Caco-2 (cell line): ENCODE measurements at places on chromosomes 11 and 22.

GRCh38 chr11:102010776-102011494 is 36.3 kb upstream of the CFAP300 start:
- DNase-seq: peak; percentile 97

DNA sequence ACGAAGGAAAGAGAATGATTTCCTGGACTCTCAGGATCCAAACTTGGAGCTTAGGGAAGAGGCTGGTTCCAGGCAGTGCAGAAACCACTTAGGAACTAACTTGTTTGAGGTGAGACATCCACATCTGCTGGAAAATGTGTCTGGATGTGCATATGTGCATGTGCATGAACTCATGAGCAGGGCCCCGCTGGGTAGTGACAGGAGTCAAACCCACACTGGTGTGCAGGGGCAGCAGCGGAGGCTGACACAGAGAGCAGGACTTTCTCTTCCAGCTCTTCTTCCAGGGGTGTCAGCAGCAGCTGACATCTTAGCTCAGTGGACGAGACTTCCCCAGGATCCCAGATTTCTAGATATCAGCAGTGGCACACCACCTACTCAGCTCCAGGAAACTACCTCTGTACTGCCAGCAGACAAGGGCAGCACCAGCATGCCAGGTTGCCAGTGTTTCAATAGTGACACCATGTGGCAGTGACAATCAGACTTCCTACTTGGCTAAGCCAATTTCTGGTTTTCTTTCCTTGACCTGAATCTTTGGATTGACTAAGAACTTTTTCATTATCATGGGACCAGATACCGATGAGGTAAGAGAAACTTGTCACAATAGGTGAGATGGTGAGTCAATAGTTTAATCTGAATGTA is 227.5 kb upstream of the ZC3H12C start:
- no peak for DNase-seq

DNA sequence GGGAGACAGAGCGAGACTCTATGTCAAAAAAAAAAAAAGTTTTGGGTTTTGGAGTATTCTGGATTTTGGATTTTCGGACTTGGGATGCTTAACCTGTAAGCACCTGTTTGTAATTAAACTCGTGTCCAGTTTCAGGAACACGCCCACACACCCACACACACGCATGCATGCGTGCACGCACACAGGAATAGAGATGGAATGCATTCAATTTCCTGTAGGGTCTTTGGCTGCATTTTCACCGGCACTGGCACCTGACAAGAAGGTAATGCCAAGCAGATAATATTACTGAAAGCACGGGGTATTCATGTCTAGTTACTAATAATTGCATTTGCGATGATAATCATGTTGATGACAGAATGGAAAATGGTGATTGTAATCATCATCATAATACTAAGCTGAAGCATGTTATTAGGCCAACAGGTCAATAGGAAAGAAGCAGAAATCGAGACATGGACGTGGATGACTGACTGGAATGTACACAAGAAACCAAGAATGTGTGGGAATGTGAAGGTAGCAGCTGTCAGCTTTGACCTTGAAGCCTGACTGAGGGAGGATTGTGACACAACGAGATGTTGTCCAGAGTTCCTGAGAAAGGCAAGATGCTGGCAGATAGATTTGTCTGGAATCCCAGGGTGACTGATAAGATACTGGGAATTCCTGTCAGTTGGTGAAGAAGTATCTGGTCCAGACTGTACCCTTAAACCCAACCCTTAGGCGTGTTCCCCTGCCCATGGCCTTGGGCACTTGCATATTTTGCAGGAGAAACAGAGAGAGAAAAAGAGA is 108.6 kb downstream of the SYN3 start:
- DNase-seq: no peak

DNA sequence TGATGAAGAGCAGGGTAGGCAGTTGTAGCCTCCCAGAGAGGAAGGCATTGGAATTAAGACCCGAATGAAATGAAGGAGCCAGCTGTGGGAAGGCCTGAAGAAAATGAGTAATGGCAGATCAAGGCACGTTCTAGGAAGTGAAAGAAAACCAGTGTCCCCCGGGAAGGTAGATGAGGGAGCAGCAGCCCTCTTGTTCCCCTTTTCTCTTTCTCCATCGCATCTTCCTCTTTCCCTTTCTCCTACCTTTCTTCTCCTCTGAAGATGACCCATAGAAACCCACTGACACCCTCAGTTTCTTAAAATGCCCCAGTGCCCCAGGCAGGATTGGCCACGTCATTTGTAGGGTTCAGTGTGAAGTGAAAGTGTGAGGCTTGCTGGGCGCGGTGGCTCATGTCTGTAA is 172.6 kb upstream of the SEZ6L start:
- DNase-seq: no peak

DNA sequence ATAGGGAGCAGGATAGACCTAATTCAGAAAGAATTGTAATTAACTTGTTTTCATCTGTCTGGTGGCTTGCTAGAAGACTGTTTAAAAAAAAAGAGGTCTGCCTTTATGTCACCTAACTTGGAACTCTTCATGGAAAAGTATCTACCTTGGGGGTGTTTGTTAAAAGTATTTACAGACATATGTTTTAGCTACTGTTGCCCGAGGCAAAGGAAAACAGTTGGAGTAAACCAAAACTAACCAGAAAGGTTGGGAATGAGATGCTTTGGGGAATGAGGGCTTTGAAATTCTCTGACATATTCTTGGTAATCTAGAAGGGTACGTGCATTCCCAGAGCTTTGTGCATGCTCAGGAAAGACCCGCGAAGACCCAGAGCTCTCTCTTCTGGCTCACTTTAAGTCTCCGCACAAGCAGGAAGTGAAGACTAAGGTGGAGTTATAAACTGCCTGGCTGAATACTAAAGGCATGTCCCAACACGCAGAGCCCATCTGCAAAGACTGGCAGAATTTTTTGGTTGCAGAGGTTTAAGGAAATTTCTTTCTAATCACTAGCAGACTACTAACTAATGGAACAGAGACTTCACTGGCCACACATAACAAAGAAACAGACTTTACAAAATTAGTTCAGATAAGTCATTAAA is 33.2 kb downstream of the HIKESHI start:
- DNase-seq: no peak

DNA sequence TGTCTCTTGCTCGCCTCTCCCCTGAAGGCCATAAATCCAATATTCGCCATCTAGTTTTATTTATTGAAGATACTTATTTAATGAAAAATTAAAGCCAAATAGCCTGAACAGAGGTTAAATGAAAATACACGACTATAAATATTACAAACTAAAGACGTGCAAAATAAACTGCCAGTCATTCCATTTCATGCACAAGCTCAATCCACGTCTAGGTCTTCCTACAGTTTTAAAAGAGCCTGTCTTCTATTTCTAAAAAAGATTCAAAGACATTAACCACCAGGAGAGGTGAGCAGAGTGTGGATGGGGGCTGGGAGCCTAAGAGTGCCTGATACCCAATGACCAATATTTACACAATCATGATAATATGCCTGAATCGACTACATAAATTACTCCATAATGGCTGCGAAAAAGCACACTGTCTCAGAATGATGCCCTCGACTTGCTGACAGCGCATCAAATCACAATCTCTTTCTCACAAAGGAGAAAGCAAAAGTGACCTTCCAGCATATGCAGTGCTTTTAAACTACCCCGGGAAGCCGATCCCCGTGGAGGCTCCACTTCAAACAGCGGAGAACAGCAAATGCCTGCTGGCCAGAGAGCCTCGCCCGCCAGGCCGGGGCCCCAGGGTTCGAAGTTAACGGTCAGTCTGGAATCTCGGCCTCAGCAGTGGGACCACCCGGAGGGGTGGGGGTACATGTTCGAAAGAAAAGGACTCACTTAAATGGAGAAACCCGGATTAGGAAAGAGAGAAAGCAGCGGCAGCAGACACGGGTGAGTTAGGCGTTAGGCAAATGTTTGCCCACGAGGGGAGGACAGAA is 1.7 kb downstream of the FCHSD2 start:
- peak; percentile 48 for DNase-seq

- DNase-seq: no peak
These were observed 41.6 kb upstream of the UCP3 start for GRCh38 chr11:74050465-74050864.

DNA sequence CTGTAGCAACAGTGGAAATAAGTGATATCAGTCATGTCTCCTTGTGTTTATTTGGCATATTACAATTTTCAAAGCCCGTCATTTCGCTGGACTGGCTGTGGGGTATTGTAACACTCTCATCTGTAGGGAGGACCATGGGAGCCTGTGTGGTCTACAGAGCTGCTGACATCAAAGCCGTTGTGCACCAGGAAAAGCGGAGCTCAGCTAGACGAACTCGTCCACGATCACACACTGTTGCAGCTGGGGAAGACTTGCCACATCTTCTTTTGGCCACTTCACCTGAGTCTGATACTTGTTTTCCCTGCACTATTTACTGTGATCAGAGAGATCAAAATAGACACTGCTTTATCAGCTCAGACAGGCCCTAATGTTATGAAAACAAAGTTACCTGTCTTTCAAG is 741.3 kb downstream of the OPCML start:
- DNase-seq: no peak

DNA sequence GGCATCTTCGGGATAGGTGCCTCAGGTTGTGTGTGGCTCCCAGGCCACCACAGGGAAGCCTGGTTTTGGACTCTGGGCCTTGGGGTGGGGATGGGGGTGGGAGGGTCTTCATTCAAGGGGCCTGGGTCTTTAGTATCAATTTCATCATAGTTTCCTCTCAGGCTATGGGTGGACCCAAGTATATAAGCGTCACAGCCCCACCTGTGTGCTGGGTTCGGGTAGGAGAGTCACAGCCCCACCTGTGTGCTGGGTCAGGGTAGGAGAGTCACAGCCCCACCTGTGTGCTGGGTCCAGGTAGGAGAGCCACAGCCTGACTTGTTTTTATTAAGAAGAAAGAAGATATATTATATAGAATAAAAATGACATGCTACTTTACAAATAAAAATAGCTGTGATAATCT is 422.1 kb downstream of the BRD1 start:
- no peak for DNase-seq

- DNase-seq: no peak
These were observed 906.3 kb downstream of the DLG2 start for GRCh38 chr11:84720706-84721402.

GRCh38 chr22:48761546-48761945 is 1066.1 kb downstream of the BRD1 start:
- no peak for DNase-seq

DNA sequence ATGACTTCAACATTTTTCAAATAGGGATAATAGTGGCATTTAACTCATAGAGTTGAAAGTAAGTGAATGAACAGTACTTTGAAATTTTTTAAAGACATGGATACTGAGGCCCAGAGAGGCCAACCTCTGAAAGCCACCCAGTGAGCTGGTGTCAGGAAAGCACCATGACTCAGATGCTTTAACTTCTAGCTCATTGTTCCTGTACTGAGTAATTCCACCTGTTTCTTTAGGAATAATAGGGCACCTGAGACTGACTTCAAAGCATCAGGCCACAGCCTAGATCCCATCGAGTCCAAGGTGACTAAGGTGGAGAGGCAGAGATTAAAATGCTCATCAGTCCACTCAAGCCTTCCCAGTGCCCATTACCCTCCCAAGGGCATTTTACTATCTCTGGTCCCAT is 491.8 kb upstream of the TENM4 start:
- DNase-seq: no peak

DNA sequence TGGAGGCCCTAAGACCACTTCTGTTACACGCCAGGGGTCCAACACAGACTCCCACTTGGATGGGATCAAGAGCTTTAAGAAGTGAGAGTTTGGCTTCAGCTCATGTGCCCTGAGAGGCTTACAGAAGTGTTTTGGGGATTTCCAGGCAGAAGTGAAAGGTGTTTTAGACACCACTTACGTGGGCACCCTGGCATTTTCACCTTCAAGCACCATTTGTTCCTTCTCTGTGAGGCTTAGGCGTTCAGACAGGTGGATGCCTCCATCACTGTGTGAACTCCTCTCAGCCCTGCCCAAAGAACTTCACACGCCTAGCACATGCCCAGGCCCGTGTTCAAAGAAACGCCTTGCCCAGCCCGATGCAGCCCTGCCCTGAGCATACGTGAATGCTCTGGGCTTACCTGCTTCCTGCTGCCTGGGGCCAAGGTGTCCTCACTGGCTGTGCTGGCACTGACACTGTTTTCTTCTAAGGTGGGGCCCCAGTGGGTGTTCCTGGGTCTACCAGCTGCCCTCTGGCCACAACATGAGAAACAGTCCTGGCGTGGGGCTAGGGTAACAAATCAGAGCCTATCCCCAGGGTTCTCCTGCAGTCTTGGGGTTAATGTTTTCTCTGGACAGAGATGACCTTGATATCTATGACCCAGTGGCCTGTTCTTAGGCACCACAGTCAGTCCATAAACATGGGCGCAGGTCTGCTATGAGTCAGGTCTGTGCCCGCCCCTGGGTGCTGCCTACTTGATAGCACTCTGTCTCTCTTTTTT is 34.0 kb downstream of the AMPD3 start:
- no peak for DNase-seq

DNA sequence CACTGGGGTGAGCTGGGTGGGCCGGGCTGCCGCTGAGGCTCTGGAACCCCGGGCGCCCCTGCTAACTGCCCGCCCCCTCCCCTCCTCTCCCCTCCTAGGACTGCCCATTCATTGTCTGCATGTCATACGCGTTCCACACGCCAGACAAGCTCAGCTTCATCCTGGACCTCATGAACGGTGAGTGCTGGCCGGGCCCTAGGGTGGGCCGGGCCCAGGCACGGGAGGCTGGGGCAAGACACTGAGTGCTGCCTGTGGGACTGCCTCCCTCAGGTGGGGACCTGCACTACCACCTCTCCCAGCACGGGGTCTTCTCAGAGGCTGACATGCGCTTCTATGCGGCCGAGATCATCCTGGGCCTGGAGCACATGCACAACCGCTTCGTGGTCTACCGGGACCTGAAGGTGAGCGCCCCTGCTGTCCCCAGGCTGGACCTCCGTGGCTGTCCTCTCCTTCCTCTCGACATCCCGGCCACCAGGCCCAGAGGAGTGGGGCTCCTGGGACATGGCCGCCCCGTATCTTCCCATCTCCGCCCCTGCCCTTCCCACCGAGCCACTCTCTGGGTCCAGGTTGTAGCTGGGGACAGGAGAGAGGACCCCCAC is 7.5 kb upstream of the ANKRD13D start:
- no peak for DNase-seq

DNA sequence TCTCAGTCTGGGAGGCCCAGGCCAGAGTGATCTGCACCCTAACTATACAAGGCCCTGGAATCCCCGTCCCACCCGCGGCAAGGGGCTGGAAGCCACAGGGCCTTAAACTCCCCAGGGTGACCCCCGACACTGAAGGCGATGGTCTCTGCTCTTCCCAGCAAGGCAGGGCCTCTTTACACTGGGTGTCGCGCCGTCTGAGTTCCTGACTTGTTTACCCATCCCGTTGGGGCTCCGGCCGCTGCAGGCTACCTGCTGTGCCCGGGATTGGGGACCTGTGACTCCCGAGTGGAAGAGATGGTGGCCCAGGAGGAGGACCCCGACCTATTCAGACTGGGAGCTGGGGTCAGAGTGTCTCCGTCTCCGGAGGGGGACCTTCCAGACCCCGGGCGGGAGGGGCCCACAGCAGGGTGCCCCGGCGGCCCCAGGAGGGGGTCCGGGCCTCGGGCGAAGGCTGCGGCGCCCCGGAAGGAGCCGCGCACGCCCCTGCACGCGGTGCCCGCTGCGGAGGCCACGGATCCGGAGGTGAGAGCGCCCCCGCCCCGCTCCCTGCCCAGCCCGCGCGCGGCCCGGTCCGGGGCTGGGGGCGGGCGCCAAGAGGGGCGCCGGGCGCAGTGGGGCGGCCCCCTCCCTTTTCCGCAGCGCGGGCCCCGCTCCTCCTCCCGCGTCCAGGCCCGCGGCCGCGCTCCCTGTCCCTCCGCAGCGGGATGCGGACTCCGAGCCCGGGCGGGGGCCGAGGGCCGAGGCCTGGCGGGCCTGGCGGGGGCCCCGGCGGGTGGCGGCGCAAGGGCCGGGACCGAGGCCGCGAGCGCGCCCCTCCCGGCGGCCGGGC is 560 bp upstream of the MPPED1 start:
- DNase-seq: no peak
